ENCODE measurements at places on chromosomes 5 and 9.

GRCh38 chr5:79959407-79959806 lies 31.7 kb downstream of the MTX3 start:
- no peak for DNase-seq

GRCh38 chr5:151051931-151052608 lies 28.8 kb downstream of the TNIP1 start:
- DNase-seq: no peak

DNA sequence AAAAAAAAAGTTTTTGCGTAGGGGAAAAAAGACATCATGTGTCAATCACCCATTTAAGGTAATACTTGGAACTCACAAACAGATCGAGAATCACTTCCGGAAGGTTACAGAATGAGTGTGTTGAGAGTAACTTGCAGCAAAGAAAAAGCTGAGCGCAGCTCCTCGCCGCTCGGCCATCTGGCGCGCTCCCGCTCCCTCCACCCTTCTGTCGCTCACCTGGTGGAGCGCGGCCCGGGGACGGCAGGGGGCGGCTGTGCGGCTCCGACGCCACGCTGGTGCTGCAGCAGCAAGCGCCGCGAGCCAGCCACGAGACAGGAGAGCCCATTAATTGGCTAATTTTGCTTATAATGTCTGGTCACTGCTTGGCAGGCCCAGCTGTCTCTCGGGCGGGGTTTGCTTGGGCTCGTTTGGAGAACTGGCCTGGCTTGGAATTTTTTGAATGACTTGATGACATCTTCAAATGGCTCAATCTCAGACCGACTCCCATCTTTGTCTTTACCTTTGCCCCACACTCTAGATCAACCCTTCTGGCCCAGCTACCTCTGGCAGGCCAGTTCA lies 601.8 kb downstream of the CCDC171 start:
- no peak for DNase-seq

DNA sequence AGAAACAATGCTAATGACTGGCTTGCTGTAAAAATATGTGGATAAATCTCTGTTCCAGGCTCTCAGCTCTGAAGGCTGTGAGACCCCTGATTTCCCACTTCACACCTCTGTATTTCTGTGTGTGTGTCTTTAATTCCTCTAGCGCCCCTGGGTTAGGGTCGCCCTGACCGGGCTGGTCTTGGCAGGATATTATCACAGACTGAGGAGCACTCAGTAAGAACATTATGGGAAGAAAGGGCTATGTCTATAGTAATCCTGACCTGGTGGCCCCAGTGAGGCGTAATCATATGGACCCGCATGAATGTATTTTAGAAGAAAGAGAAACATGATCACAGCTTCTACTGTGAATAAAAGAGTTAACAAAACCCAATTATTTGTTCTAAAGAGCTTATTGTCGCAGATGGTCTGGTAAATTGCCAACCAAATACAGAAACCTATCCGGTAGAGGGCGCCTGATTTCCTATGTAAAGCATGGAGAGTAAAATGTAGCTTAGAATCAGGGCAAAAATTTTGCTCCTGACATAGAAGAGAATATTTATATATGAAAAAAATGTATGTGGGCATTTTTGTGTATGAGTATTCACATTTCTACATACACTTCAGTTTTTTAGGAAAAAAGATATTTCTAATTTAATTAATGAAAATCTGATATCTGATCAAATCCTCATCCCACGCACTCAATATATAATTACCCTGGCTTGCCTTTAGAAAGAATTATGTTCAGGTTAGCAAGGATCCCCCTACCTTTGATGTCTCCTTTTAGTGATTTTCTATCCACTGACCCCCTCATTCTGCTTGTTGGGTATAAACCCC lies 5.8 kb upstream of the IFNA1 start:
- no peak for DNase-seq

DNA sequence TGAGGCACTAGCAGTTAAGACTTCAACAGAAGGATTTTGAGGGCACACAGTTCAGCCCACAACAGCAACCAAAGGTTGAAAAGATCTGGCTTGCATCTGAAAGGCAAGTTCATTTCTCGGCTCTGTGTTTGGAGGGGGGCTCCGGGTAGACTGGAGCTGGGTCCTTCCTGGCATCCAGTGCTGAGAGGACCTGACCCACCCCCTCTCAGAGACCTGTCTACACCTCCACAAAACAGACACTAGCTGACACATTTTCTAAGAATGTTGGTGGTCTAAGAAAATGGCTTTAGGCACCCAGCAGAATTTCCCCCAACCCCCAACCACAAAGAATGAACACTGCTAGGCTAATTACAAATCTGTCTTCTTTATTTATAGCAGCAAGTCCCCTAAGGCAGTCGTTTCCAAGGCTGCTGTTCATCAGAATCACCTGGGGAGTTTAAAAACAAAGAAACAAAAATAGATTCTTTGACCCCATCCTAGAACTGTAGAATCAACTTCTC lies 6.2 kb upstream of the PTCH1 start:
- DNase-seq: no peak

GRCh38 chr9:116494815-116495634 lies 192.1 kb upstream of the TRIM32 start:
- DNase-seq: no peak

DNA sequence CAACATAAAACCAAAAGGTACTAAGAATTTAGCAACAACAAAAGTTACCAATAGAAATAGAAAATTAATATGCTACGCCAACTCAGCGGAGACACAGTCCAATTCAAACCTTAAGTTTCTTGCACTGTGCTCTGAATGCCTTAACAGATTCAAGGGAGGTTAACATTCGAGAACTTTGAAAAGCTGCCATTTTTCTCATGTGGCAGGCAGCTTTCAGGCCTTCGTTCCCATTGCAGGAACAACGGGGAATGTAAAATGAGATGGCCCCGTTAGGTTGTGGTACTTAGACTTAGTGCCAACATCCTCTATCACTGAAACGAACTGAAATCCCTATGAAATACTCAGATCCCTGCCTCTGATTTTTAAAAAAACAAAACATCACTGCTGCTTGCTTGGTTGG lies 22.4 kb downstream of the FNBP1 start:
- DNase-seq: no peak

GRCh38 chr5:78841767-78842166 lies 143.3 kb downstream of the ARSB start:
- DNase-seq: no peak

- no peak for DNase-seq
Measured at GRCh38 chr9:134243778-134244467, 79.6 kb upstream of the RNU6ATAC start.

DNA sequence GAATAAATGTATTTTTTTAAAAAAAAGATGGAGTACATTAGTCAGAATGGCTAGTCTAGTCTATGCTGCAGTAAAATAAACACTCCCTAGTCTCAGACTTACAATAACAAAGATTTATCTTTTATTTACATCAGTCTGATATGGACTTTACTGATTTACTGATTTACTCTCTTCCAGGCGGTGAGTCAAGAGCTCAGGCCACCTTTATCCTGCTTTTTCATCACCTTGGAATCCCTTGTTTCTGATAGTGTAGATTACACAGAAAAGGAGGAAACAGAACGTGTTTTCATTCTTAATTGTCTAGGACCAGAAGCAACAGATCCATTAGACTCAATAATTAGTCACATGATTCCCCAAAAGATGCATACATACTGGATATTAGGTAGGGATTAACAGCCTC lies 290.1 kb upstream of the TRPC7 start:
- DNase-seq: no peak

DNA sequence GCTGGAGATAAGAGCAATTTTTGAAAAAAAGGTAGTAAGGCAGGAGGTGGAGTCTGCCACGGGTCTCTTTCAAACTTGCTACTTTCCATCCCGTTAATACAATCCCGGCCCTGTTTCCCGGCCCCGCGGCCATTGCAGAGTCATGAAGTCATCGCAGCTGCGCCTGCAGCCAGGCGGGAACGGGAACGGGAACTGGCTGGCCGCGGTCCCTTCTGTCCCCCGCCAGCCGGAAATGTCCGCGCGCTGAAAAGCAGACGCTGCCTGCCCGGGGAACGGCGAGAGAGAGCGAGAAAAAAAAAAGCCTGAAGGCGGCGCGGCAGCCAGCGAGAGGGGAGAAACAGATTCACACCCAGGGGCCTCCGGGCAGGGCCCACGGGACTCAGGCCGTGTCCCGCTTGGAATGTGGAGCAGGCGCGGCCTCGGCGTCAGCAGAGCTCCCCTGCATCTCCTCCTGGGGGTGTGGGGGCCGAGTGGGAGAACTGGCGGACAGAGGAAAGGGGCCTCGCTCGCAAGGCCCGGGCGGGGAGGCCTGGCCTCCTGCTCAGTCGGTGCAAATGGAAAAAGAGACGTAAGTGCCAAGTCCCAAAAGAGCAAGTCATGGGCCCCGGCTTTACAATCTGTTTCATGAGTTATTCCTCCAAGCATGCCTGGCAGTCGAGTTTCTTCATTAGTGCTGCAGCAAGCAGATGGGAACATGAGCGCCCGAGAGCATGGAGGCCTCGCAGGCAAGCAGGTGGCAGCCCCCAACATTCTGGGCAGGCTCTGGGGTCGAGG lies 201.2 kb upstream of the GAS1 start:
- DNase-seq: no peak

GRCh38 chr5:127041571-127041970 lies 11.2 kb upstream of the MARCHF3 start:
- no peak for DNase-seq

GRCh38 chr5:133930061-133930812 lies 38.2 kb downstream of the C5orf15 start:
- DNase-seq: no peak

DNA sequence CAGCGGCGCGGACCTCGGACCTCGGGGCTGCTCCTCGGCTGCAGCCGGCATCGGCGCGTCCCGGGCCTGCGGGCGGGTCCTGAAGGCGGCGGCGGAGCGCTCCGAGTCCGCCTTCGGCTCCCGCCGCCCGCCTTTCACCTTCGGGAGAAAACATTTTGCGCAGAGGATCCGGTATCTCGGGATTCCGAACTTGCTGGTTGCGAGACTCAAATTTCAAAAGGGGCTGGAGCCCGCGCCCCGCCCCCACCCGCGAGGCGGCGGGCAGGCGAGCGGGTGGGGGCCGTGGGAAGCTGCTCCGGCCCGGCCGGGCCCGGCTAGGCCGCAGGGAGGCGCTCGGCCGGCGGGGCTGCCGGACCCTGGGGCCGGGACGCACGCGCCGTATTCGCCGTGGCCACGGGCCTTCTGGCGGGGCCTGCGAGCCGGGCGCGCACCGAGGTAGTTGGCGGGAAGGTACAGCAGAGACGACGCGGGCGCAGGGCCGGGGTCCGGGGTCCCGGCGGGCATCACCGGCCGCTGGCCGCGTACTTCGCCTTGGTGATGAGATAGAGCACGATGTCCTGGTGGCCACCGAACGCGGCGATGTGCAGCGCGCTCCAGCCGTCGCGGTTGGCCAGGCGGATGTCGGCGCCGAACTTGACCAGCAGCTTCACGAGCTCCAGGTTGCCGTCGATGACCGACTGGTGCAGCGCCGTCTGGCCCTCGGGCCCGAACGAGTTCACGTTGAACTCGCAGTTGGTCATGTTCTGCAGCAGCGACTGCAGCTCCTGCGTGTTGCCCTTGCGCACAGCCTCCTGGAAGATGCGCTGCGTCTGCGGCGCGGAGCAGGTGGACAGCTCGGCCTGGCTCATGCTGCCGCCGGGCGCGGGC lies 757 bp downstream of the NRARP start:
- DNase-seq: no peak

GRCh38 chr9:135525241-135526088 lies 4.2 kb downstream of the LCN1 start:
- DNase-seq: no peak

DNA sequence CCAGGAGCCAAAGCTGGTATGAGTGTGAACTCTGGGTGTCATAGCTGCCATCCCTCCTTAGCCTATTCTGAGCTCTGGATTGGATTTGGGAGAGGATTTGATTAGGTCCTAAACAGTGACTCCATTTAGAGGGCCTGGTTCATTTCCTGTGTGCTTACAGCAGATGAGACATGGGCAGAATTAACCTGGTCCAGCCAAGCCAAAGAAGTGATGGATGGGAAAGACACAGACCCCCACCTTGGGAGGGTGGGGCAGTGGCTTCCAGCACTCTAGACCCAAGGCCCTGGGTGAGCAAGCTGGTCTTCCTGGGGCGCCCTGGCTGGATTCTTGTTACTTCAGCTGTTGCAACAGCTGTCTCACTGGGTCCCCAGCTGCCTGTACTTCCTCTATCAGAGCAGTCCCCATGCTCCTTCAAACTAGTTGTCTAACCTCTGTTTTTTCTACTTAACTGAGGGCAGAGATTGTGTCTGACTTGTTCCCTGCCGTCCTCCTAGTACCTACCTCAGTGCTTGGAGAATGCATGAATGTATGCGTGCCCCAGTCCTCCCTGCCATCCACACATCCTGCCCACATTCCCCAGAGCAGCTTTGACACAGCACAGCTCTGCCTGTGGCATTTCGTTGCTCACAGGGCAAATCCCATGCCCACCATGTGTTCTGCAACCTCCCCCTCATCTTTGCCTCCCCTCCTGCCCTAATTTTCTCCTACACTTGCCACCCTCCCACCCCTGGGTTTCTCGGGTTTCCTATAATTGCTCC lies 115.9 kb downstream of the RGS3 start:
- DNase-seq: no peak

DNA sequence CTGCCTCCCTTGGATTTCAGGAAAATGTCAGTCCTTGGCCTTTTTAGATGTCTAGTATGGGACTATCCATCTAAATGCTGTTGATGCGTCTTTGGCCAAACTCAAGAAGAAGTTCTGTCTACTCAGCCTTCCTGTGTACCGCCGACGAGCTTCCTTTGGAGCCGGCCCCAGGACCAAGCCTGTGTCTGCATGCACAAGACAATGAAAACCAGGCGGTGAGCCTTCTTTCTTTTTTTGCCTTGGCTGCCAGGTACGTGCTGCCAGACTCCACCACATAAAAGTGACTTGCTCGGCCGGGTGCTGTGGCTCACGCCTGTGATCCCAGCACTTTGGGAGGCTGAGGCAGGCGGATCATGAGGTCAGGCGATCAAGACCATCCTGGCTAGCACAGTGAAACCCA lies 6.0 kb upstream of the NEURL1B start:
- no peak for DNase-seq

- DNase-seq: no peak
Measured at GRCh38 chr5:100768221-100768620, 134.9 kb downstream of the ST8SIA4 start.

- no peak for DNase-seq
Measured at GRCh38 chr9:124852121-124852828, 985 bp upstream of the WDR38 start.

DNA sequence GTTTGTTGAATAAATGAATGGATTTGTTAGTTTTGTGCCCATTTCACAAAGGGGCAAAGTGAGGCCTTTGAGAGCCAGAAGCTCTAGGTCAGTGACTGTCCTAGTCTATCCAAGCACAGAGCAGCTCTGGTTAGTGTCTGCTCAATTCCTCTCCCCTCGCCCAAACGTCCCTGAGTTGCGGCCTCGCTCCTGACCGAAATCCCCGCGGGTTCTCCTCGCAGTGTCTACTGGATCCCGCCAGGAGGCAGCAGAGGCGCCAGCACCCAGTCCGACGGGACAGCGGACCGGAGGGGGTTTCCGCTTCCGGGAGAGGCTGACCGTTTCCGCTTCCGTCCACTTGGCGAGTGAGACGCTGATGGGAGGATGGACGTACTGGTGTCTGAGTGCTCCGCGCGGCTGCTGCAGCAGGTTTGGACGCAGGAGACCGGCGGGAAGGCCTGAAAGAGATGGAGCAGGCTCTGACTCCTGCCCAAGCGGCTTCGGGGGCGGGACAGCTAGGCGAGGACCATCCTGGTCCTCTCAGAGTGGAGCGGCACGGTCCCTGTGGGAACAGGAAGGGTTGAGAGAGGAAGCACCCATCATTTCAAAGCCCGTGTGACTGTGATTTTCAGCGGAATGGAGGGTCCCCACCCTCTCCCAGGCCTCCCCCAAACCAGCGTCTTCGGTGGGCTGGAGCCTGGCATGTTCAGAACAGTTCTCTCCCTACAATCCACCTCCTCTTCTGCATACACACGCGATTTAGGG lies at the start of gene RARS1:
RARS1 (plus strand) TSS at position 336 of the 744 bp plus-strand sequence; CDS start at position 364, 28 bp downstream.
- DNase-seq: peak; percentile 60
